ENCODE measurements at places on chromosomes 11 and 22. TPM values are rescaled to one million over a fixed set of nuclear protein-coding genes. Genes with fewer than 3 reads are reported as not detected.

DNA sequence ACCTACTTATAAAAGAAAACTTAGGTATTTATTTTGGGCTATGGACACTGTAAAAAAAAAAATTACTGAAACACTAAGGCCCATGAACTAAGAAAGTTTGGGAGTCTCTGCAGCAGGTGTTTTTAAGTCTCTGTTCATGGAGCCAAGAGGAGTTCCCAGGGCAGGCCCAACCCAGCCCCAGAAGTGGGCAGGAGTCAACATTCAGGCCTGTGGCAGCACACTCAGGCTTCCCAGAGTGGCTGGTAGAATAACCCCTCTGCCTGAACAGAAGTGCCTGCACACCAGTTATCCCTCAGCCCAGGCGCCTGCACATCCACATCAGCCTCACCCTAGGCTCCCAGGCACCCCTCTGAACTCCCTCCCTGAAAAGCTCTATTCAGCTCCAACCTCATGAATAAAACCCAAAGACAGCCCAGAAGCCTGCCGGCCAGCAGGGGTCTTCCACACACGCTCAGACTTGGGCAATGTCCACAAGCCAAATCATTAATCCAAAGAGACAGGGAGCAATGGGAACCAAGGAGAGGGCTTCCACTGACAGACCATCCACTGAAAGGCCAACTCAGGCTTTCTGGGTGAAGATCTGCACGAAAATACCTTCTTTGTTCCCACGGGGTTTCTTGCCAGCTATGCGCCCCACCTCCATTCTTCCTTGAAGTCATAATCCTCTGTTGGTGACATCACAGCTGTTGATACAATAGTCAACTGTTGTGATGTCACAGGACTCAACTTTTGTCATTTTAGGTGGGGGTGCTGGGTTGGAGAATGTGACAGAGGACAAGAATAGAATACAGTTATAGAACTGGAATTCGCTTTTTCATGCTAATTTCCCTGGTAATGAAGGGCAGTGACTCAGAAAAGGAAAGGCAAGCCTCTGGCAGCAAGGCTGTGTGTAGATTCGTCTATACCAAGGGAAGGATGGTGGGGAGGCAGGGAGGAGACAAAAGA lies 83.7 kb downstream of the RPL27A start:
- no peaks in the 10 kb centered on the region for H3K27me3 ChIP-seq
- H3K36me3 ChIP-seq = no peaks in the 10 kb centered on the region
- no peak overlapping the region for H3K4me3 ChIP-seq
- DNase-seq = no peak
- H3K4me1 ChIP-seq = peaks cover 75% of the 10 kb centered on the region

- H3K27me3 ChIP-seq = no peaks in the 10 kb centered on the region
- H3K4me1 ChIP-seq = no peaks in the 10 kb centered on the region
- peak; percentile 81 for DNase-seq
These were observed 20.6 kb downstream of the STARD10 start for GRCh38 chr11:72773291-72773690.

DNA sequence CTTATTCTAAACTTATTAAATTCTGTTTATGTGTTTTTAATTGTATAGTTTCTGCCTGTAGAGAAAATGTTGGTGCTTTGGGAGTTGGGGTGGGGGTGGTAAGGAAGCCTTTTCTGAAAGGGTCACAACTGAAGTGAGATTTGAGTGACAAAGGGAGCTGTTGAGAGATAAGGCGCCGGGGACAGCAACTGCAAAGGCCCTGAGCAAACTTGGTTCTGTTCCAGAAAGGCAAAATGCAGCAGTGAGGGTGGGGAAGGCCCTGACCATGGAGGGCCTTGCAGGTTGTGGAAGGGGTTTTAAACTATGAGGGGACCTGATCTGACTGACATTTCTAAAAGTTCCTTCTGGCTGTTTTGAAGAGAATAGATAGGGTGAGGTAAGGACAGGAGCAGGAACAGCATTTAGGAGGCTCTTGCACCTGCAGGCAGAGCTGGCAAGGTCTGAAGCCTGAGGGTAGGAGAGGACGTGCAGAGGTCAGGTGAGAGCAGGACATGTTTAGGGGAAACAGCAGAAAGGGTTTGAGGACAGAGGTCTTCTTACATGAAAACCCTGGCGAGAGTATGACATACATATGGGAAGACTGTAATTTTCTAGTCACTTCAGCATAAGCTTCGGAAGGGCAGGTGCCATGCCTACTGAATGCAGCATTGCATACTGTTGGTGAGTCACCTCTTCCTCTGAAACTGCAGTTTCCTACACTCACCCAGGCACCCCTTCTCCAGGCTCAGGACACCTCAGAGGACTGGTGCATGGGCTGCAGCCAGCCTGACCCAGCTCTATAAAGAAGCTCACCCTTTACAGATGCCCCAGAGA lies 190.7 kb downstream of the SNX19 start:
- H3K27me3 ChIP-seq = no peaks in the 10 kb centered on the region
- H3K4me1 ChIP-seq = no peaks in the 10 kb centered on the region
- DNase-seq = no peak
- no peak overlapping the region for H3K4me3 ChIP-seq
- H3K36me3 ChIP-seq = no peaks in the 10 kb centered on the region

GRCh38 chr11:69529001-69529400 lies 47.5 kb downstream of the LINC01488 start:
- H3K4me1 ChIP-seq = no peaks in the 10 kb centered on the region
- no peak overlapping the region for H3K4me3 ChIP-seq
- no peak for DNase-seq
- no peaks in the 10 kb centered on the region for H3K27me3 ChIP-seq

DNA sequence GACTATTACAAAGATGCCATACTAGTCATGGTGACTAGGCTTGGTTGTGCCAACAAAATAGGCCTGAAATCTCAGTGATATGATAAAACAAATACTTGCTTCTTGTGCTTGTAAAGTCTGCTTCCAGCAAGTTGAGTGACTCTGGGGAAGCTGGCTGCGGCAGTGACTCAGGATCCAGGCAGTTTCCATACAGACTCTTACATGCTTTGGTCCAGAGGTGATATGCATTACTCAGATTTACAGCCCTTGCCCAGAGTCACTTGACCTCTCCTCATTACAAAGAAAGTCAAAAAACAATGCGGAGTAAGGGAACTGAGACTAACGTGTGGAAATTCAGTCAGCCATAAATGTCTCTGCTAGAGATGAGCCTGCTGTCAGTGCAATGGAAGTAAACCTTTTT lies 387.5 kb downstream of the KCNA4 start:
- no peak overlapping the region for H3K27ac ChIP-seq
- no peaks in the 10 kb centered on the region for H3K36me3 ChIP-seq
- H3K27me3 ChIP-seq = no peaks in the 10 kb centered on the region
- no peak overlapping the region for H3K4me3 ChIP-seq

GRCh38 chr11:83070731-83071566 lies 748 bp downstream of the RAB30 start:
- H3K27me3 ChIP-seq = no peaks in the 10 kb centered on the region
- peak overlapping the region; percentile 85 for H3K4me3 ChIP-seq
- H3K27ac ChIP-seq = peak overlapping the region; percentile 92
- peaks cover 15% of the 10 kb centered on the region for H3K36me3 ChIP-seq
- peak; percentile 65 for DNase-seq

DNA sequence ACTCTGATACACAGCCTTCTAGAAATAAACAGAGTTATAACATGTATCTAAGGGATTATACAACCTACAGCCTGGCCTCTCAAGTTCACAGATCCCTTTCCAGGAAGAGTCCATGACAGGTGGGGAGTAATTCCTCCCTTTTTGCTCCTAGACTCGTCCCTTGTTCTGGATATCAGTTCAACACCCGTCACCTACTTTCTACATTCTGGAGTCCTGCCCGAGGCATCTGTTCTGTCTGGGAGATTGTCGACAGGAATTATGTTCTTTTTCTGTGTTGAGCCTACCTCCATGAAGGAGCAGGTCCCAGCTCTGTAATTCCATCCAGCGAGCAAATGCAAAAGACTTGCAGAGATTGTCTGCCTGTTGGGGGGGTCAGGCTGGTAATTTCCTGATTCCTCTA lies 224.6 kb upstream of the NTM start:
- H3K4me1 ChIP-seq = no peaks in the 10 kb centered on the region
- no peaks in the 10 kb centered on the region for H3K36me3 ChIP-seq
- DNase-seq = no peak
- H3K4me3 ChIP-seq = no peak overlapping the region
- H3K27ac ChIP-seq = no peak overlapping the region

DNA sequence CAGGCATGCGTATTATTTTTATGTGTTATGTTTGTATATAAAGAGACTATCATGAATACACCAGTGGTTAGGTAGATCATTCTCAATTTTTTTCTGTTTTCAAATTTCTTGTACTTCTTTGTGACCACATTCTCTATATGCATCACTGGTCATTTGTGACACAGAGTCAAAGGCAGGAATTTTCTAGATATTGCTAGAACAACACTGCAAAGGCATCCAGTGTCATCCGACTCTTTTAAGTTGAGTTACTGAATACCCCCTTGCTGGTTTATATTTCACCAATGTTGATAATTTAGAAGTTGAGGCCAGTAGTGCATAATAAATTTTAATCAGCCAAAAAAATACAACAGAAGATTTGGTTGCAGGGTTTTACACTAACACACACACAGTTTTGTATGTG lies 351.8 kb downstream of the CASP12 start:
- H3K4me3 ChIP-seq = no peak overlapping the region
- no peak for DNase-seq
- H3K36me3 ChIP-seq = no peaks in the 10 kb centered on the region
- no peak overlapping the region for H3K27ac ChIP-seq

GRCh38 chr11:70415191-70415590 lies 16.9 kb downstream of the CTTN start:
- H3K4me3 ChIP-seq = no peak overlapping the region
- H3K36me3 ChIP-seq = peaks cover 100% of the 10 kb centered on the region
- H3K4me1 ChIP-seq = no peaks in the 10 kb centered on the region
- DNase-seq = no peak

DNA sequence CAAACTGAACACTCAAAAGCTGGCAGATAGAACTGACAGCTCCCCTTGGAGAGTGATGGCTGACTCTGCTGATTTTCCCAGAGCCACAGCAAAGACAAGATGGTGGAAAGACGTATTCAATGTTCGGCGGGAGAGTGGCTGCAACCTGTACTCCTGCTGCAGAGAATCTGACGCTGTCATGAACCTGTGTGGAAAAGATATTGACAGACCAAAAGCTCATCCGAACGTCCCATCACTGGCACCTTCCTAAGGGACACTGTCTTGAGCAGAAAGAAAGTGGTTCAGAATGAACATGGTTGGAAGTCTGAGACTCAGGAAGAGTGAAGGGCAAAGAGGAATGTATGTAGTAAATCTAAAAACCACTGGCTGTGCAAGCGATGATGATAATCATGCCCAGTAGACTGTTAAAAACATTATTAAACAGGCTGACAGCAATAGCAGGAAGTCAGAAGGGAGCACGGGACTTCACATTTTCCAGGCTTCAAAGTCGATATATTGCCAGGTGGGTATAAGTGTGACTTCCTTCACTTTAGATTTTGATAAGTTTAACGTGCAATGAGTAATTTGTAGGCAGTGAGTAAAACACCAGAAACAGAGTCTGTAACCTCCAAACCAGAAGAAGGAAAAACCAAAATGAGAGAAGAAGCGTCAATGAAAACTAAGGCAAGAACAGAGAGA lies 6.2 kb upstream of the IL17REL start:
- H3K27ac ChIP-seq = no peak overlapping the region
- no peak overlapping the region for H3K4me3 ChIP-seq
- H3K36me3 ChIP-seq = no peaks in the 10 kb centered on the region

Gene SLC22A8
- total RNA-seq = not detected

Gene MUC15
- not detected for total RNA-seq

DNA sequence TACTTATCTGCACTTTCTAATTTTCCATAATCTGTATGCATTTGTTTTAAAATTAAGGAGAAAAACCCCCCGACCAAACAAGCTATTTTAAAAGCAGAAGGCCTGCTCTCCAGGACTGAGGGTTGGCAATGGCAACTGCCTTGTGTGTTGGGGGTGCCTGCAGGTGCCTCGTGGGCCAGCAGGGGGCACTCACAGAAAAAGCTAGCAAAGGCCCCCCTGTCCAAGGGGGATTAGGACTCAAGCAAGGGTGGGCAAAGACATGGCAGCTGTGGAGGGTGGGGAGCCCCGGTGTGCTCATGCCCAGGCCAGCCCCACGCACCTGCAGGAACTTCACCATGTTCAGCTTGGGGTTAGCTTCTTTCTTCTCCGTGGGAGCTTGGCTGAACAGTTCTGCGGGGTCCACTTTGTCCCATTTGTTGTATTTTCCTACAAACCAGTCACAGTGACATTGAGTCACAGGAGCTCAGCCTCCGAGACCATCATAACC lies 10.3 kb downstream of the TOP3B start:
- H3K36me3 ChIP-seq = peaks cover 61% of the 10 kb centered on the region
- H3K27ac ChIP-seq = no peak overlapping the region
- no peaks in the 10 kb centered on the region for H3K4me1 ChIP-seq
- no peak for DNase-seq
- H3K4me3 ChIP-seq = no peak overlapping the region

- no peaks in the 10 kb centered on the region for H3K27me3 ChIP-seq
- no peak overlapping the region for H3K27ac ChIP-seq
- DNase-seq = no peak
- H3K36me3 ChIP-seq = no peaks in the 10 kb centered on the region
- H3K4me1 ChIP-seq = no peaks in the 10 kb centered on the region
These were observed 11.3 kb upstream of the TSGA10IP start for GRCh38 chr11:65934014-65934413.

DNA sequence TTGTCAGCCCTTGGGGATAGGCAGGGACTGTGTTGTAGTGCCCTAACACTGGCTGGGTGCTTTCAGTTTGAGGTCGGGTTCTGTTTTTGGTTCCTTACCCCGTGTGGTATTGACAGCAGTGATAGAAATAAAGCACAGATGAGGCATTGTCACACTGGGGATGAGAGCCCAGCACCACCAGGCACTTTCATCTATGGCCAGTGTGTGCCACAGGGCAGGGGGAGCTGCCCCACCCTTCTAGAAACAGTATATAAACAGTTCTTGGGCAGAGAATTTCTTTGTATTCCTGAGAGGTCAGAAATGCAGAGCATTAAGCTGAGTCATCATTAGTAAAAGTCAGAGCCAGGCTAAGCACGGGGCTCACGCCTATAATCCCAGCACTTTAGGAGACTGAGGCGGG lies 23.1 kb upstream of the CDC42EP2 start:
- H3K27me3 ChIP-seq = no peaks in the 10 kb centered on the region
- H3K27ac ChIP-seq = peak overlapping the region; percentile 80
- H3K4me1 ChIP-seq = peaks cover 76% of the 10 kb centered on the region
- no peaks in the 10 kb centered on the region for H3K36me3 ChIP-seq
- H3K4me3 ChIP-seq = peak overlapping the region; percentile 17

GRCh38 chr22:25567251-25567675 lies 2.8 kb downstream of the GRK3 start:
- no peaks in the 10 kb centered on the region for H3K36me3 ChIP-seq
- H3K4me1 ChIP-seq = peaks cover 16% of the 10 kb centered on the region
- H3K27ac ChIP-seq = no peak overlapping the region
- H3K4me3 ChIP-seq = no peak overlapping the region
- H3K27me3 ChIP-seq = no peaks in the 10 kb centered on the region

All from right atrium auricular region (tissue), 2 donors.